Stimulated activated CD4-positive, alpha-beta T cell treated with anti-CD3 and anti-CD28 coated beads, Interleukin-1b, Interleukin-23, amount 100 ng/mL, for 1 hour (primary cell): ENCODE measurements at places on chromosomes 4 and X.

DNA sequence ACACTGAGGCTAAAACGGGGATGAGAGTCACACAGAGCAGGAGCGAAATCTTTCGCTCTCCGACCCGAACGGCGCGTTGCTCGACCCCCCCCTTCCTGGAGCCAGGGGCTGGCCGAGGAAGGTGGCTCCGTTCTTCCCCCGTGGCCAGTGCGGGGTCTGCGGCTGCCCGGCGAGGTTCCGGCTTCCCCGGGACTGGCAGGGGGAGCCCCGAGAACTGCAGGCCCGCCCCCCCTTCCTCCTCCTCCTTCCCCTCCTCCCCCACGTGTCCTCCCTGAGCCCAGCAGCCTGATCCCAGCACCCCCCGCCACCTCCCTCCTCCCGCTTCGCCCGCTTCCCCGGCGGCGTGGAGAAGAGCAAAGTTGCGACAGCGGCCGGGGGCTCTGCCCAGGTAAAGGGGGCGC, 2.4 kb upstream of the BCORL1 start:
- no peak for DNase-seq

- DNase-seq = no peak
Observed at GRCh38 chr4:35500812-35501211, 743.5 kb downstream of the ARAP2 start.

- DNase-seq = no peak
Observed at GRCh38 chrX:68498044-68498507, 775 bp upstream of the YIPF6 start.

DNA sequence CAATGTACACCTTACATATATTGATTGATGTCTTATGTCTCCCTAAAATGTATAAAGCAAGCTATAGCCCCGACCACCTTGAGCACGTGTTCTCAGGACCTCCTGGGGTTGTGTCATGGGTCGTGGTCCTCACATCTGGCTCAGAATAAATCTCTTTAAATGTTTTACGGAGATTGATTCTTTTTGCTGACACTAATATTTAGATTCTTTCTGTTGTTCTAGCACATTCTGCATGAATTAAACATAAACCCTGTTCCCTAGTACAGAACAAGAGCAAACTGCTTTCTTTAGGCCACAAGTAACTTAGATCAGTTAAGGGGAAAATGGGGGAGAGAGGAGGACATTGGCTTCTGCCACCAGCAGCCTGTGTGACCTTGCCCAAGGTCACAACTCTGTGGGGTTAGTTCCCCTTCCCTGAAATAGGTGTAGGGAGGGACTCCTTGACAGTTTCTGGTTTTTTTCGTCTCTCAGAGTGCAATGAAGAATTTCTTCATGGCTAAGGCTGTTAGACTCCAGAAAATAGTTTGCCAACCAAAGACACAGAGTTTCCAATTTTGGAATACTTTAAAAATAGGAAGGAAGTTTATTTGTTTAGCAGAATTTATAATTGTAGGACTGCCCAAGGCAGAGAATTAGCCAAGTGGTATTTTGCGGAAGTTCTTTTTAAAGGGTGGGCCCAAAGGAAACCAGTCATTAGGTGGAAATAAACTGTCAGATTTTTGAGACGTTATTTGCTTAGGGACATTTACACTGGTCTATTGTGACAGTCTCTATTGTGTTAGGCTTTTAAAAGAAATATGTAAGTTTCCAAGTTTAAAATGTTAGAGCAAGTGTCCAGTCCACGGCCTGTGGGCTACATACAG, 29.4 kb downstream of the PTTG2 start:
- no peak for DNase-seq

GRCh38 chr4:174537634-174538033, 15.3 kb upstream of the HPGD start:
- DNase-seq = no peak

DNA sequence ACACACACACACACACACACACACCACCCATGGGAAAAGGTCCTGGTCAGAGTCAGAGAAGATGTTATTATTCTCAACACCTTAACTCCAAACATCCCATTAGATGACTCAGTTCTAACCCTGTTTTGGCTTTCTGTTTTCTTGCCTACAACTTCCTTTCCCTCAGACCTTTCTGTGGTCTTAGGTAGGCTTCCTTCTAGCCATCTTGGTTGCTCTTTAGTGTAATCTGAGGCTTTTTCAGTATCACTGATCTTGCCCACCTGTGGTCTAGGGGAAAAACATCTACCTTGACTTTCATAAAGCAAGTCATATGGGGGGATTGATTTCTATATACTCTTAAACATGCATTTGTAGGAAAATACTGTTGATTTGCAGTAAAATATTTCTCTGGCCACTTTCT, 56.9 kb downstream of the ATG4A start:
- no peak for DNase-seq

DNA sequence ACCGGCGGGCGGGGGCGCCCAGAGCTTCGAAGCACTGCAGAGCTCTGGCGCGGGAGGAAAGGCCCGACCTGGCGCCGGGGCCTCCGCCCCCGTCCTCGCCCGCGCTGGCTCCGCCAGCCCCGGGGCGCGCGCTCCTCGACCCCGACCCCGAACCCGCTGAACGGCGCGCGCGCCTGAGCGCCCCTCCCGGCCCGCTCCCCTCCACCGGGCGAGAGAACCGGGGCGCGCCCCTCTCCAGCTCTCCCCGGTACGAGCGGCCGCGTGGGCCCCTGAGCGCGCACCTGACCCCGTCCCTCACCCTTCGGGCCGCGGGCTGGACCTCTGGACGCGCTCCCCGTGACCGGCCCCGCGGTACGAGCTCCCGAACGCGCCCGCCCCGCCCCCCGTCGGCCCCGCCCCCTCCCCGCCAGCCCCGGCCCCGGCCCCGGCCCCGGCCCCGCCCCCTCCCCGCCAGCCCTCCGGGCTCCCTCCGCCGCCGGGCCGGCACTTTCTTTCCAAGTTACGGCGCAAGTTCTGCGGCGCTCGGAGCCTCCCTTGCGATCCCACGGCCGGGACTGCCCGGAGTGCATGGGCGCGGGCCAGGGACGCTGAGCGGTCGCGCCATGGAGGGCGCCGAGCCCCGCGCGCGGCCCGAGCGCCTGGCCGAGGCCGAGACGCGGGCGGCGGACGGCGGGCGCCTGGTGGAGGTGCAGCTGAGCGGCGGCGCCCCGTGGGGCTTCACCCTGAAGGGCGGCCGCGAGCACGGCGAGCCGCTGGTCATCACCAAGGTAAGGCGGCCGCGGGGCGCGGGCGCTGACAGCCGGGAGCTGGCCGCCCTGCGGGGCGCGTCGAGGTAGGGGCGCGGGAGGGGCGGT, at the start of gene SHROOM2:
SHROOM2 (plus strand) TSS at position 486 of the 854 bp plus-strand sequence; CDS start at position 603, 117 bp downstream.
- no peak for DNase-seq

- DNase-seq = no peak
Observed at GRCh38 chr4:151774324-151774723, 13.5 kb upstream of the GATB start.

DNA sequence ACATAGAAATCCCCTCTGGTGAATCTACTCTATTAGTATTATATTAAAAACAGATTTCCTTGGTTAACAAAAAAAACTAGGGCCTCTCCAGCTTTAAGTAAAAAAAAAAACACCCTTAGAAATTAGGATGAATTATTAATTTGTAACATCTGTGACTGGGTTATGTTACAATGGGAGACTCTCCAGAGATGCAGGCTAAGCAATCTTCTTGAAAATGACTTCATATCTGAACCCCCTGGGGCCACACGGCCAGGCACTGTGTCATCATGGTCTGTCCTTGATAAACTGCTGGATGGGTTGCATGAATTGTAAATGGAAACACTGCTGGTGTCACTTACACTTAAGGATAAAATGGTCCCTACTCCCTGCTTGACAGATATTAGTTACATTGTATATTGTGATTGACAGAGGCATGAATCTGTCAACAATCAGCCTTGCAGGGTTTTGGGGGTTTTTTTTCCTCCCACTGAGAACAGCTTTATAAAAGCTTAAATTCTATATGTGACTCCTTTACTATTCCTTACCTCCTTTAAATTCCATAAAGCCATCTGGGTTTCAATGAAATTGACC, 49.1 kb downstream of the PRKG2 start:
- DNase-seq = no peak
